ENCODE measurements at places on chromosomes 3 and 15. TPM values are rescaled to one million over a fixed set of nuclear protein-coding genes. Genes with fewer than 3 reads are reported as not detected.

TRIM59 gene
- total RNA-seq, result 44.0 TPM

UBP1 gene
- total RNA-seq, result 64.6 TPM

CCDC39 gene
- not detected for total RNA-seq

AADACL2 gene
- total RNA-seq, result not detected

MAP3K13 gene
- total RNA-seq, result 10.1 TPM

RASGRP1 gene
- total RNA-seq, result not detected

GOLGA6L6 gene
- not detected for total RNA-seq

PLOD2 gene
- total RNA-seq, result 211 TPM

SLCO2A1 gene
- total RNA-seq, result 1.6 TPM

CACNA2D2 gene
- not detected for total RNA-seq

COPG1 gene
- total RNA-seq, result 452 TPM

SERPINI2 gene
- total RNA-seq, result not detected

CACNA1D gene
- total RNA-seq, result under 0.01 TPM

NOX5 gene
- 0.22 TPM for total RNA-seq

INO80 gene
- 19.7 TPM for total RNA-seq

GRK7 gene
- total RNA-seq, result not detected

AHSG gene
- not detected for total RNA-seq

CCR8 gene
- total RNA-seq, result not detected

PAQR5 gene
- total RNA-seq, result 4.8 TPM

Measured in placental pericyte (primary cell).